ENCODE measurements at places on chromosomes 3 and 15.
A peak's percentile ranks its signal among the peaks of the same experiment; 100 is the strongest.

GRCh38 chr3:27708250-27708649 is 13.9 kb downstream of the EOMES start:
- DNase-seq = peak; percentile 39

- peak; percentile 21 for DNase-seq
These were observed 1.5 kb downstream of the WHAMM start for GRCh38 chr15:82810890-82811426.

DNA sequence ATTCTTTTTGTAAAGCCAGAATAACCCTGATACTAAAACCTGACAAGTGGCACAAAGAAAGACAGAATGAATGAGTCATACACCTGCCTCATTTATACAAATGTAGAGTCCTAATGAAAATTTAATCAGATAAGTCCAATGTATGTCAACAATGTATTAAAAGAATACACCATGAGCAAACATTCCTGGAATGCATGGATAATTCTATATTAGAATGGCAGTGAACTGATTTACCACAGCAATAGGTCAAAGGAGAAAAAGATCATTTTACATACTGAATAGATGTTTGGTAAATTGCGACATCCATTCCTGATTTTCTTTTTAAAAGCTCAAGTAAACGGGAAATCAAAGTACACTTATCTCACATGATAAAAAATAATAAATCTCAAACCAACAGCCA is 11.2 kb upstream of the LOXL1 start:
- DNase-seq = no peak

DNA sequence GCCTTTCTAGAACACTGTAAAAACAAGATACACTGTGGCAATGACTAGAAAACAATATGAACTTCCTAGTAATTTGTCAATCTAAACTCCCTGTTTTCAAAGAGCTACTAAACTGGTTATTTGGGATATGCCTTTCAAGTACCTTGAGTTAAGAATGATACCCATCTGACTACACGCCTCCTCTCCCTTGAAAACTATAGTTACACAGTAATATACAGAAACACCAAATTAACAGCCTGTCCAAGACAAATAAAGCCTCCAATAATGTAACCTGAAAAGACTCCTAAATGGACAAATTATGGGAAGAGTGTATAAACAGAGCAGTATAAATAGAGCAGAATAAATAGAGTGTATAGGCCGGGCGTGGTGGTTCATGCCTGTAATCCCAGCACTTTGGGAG is 70.1 kb downstream of the SMARCC1 start:
- no peak for DNase-seq

DNA sequence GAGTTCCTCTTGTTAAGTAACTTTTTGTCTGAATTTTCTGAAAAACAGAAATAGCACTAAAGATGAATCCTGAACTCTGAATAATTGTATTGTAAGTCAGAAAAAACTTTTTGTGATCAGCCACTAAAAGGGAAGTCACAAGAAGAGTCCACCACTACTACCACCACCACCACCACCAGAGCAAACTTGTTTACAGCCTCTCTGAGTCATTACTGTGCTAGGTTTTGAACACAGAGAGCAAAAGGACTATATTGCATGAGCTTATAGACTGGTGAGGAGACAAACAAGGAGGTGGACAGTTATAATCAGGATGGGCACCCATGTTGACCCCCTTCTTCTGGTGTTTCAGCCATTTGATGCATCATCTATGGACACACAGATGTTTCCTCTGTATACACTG is 141.7 kb downstream of the IL5RA start:
- DNase-seq = no peak

GRCh38 chr3:111130827-111131226 is 59.2 kb downstream of the NECTIN3 start:
- no peak for DNase-seq

DNA sequence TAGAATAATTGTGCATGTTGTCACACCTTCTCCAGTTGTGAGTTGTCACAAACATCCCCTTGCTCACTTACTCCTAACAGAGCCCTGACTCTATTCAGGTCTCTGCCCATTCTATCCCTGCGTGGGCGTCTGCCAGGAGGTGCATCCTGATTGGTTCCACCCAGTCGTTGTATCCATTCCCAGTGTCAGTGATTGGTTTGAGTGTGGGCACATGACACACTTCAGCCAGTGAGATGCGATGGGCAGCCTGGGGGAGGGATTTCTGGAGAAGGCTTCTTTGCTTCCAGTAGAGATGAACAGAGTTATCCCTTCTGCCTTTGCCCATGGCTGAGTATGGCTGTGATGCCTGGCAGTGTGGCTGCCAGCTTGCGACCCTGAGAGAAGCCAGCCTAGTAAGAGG is 18.7 kb downstream of the PXYLP1 start:
- no peak for DNase-seq

Data from epithelial cell of esophagus (primary cell).